Activated CD8-positive, alpha-beta memory T cell treated with anti-CD3 and anti-CD28 coated beads for 24 hours (primary cell): ENCODE measurements at places on chromosomes 3 and 15.

GRCh38 chr3:5464649-5465048 is 277.1 kb downstream of the EDEM1 start:
- no peak for DNase-seq

DNA sequence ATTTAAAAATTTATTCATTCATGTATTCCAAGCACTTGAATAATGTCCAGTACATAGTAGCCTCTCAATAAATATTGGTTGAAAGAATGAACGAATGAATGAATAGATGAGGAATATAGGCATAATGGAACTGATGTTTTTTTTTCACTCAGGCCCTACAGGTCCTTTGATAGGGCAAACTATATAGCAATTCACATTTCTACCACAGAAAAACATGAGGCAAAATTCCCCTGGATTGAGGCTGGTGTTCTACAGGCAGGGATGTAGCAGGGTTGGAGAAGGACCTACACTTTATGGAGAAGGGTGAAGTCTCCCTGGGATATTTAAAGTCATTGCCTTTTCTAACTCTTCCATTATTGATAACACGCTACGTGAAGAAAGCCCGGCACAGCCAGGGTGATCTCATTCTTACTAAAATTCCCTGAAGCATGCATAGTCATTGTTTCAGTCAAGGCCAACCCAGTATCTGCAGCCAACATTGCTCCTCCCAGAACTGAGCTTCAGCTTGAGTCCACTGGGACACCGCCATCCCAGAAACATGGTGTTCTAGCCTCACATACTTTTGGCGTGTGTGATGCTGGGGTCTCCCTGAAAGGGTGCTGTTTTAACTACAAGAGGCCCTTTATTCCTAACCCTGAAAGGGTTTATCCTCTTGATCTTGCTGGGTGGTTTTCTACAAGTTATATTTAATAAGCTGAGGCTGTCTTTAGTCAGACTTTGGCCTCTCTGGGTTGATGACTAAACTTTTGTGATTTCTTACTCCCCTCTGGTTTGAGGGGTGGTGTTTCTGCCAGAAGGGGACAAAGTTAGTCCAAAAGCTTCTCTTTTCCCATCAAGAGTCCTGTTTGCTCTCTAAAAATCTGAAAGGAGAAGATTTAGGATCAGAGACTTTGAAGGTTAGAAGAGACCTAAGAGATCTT is 25.9 kb upstream of the FBN1 start:
- DNase-seq = no peak

DNA sequence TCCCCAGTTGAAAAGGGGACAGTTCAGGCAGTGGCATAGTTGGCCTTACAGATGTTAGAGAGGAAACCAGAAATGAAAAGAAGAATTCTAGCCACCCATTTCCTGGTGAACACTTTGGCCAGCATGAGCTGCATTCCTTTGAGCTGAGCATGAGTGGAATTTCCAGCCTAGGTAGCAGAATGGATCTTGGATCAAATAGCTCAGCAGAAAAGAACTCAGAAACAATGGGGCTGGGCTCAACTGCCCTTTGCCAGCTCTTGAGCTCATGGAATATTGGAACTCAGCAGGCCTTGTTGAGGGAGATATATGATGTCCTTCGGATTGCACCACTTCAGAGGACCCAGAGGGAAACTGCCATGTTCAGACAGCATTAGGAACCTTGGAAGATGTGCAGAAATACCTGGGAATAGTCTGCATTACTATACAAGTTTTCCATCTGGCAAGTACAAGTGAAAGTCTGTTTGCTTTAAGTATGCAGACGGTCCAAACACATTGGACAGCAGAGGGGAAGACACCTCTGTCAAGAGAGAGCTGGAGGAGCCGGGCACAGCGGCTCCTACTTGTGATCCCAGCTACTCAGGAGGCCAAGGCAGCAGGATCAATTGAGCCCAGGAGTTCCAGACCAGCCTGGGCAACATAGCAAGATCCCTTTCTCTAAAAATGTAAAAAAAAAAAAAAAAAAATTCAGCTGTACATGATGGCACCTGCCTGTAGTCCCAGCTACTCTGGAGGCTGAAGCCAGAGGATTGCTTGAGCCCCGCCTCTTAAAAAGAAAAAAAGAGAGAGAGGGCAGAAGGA is 3.1 kb upstream of the CDV3 start:
- DNase-seq = no peak

DNA sequence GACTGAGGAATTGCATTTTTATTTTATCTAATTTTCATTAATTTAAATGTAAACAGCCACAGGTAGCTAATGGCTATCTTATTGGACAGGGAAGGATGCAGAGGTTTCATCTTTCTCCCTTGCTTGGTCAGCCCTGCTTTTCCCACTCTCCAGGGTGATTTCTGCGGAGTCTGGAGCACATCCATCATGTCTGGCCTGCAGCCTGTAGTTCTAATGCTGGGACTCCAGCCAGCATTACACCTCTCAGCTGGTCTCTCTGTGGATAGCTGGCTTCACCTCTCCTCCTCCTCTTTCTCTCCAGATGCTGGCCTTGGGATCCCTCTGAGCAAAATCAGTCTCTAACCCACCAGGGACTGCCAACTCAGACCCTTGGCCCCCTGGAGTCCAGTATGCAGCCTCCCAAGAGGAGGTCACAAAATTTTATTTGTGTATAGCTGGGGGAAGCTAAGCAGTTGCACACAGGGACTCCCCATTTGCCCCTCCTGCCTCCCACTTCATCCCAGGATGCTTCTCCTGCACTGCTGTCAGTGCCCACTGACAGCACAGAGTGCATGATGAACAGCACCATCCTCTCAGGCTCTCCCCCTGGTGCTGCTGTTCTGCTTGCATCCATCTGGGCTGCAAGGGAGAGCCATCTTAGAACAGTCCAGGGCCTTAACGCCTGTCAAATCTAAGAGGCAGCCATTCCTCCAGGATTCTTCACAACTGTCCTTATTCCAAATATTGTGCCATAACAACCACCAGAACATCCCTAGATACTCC is 1.7 kb downstream of the BFSP2 start:
- DNase-seq = no peak

DNA sequence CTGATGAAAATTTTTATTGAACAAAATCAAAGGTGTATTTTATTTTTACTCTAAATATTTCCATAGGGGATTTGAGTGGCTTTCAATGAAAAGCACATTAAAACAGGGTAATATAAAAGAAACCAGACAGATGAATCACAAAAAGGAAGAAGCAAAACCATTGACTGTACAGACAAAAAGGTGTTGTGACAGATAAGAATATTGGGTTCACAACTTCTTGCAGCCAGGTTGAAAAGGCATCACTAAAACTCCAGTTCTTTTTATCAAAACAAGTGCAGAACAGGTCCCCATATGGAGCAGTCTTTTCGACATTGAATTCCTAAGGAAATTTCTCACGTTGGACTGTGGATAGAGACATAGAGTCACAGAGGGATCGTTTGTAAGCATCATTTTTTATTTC is 53.8 kb downstream of the AGTR1 start:
- no peak for DNase-seq

GRCh38 chr3:2484162-2485026 is 385.7 kb downstream of the CNTN4 start:
- no peak for DNase-seq

DNA sequence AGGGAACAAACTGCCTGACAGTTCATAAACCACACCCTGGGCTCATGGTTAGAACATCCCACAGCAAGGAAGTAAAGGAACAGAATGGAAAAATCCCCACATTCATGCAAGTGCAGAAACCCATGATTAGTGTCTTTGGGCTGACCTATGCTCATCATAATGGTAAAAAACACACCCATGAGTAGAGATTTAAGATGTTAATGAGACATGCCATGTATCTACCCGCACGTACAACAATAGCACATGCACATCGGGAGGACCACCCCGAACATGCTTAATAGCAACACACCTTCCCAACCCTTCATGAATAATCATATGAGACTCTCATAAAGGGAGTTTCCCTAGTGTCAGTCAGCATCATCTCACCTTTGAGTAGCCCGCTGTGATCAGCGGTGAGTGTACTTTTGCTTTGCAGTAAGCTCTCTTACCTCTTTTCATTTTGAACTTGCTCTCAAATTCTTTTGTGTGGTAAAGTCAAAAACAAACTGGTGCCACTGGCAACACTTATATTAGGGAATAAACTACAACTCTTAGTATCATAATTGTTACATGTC is 23.2 kb downstream of the ZBED2 start:
- DNase-seq = no peak
